ENCODE measurements at places on chromosomes 6 and 20.

DNA sequence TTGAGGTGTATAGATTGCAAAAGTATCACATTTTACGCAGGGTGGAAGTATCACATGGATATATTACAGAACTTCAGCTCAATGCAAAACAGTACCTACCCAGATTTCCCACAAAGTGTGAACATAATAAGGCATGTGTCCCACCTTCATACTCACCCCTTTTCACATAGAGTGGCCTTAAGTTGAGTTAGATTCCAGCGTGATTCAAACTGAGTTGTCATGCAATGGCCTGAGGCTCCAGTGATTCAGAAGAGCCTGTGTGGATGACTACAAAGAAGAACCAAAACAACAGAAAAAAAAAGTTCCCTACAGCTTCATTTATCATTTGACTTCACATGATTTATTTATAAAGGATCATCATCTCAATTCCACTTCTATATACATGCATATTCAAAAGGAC lies 309.7 kb downstream of the SLC35F1 start:
- DNase-seq = no peak

DNA sequence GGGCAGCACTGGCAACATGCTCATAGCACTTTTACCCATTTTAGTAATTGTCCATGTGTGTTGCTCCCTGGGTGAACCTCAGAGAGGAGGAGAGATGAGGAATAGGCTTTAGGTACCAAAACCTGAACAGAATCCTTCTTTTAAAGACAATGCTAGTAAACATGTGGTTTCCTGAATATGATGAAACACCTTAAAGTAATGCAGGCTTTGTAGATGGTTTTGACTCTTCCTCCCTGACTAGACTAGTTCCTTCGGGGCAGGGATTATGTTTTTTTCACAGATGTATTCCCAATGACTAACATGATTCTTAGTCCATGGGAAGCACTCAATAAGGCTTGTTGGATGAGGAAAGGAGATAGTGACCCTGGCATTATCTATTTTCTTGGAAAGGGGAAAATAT lies 367.6 kb upstream of the JAG1 start:
- no peak for DNase-seq

- DNase-seq = no peak
Observed at GRCh38 chr20:8399947-8400346, 267.9 kb downstream of the PLCB1 start.

DNA sequence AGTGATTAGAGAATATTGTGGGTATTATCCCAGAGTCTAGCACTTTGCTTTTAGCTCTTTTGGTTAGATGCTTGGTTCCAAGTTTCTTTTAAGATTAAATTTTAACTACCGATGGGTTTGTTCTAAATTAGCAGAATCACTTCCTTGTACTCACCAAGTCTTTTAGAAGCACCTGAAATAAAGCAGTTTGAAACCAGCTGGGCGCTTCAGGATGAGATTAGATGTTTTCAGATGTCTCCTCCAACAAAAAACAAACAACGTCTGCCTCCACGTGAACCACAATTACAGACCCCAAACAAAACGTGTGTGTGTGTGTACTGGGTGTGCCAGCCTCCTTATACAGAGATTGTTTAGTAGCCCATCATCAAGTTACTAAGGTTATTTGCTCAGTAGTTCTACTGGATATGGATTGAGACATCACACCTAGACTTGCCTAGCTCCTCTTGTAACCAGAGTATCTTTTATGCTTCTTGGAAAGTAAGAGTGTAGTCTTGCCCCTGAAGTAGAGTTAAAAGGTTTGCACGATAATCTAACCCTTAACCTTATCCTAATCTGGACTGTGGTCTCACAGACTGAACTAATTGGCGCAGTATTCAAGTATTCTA lies 2.3 kb downstream of the DSTN start:
- DNase-seq = no peak

DNA sequence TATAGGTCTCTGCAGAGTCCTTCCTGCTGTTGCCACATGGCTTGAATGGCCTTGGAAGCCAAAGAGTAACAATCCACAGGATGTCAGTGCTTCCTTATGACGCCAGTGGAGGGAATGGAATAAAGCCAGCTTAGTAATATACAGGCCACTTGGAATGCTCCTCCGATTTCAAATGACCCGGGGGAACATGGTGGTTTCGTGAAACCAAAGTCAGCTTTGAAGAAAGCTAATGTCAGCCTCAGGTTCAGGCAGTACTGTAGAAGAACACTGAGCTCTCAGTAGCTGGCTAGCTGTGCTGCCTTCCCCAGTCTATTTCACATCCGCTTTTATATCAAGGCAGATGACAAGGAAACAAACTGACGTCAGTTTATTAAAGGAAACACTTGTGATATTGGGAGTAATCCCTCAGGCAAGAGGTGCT lies 189.1 kb downstream of the DTNBP1 start:
- no peak for DNase-seq

GRCh38 chr6:149114167-149114566 lies 203.3 kb upstream of the TAB2 start:
- no peak for DNase-seq

Data from ovary (tissue), 10 donors.